CD4-positive, alpha-beta T cell treated with Interferon gamma for 1 hour (primary cell): ENCODE measurements at places on chromosomes 4 and X.

DNA sequence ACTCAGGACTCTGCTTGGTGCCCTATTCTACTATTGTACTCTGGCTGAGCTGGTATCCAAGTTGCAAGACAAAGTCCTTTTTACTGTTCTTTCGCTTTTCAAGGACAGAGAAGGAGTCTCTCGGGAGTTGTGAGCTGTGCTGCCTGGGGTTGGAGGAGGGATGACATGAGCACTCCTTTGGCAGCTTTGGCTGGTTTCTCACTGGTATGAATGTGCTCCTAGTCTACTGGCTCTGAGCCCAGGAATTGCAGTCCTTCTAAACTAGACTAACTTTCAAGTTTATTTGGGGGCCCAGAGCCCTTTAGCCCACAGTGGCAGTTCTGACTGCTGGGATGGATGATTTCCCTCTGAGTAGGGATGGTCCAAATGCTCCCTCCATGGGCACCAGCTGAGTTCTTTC, 997.1 kb downstream of the RAB28 start:
- no peak for DNase-seq

GRCh38 chr4:15003401-15003890, 1.2 kb downstream of the CPEB2 start:
- DNase-seq: no peak

DNA sequence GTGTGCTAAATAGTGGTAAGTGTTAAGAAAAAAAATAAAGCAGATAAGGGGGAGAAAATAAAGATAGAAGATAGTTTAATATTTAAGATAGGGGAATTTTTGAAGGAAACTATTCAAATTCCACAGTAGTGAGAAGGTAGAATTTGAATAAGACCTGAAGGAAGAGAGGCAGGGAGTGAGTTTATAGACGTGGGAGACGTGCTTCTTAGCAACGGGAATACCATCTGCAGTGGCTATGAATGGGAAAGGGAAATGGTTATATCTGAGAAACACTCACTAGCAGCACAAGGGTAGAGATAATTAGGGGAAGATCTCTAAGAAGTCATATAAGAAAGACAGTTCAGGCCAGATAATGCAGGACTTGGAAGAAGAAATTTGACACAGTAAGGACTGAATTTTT, 854.5 kb upstream of the EPHA5 start:
- DNase-seq: no peak

- DNase-seq: no peak
Measured at GRCh38 chrX:10783451-10783995, 163.1 kb upstream of the MID1 start.

- DNase-seq: no peak
Measured at GRCh38 chr4:89137695-89138094, 26.4 kb downstream of the TIGD2 start.

DNA sequence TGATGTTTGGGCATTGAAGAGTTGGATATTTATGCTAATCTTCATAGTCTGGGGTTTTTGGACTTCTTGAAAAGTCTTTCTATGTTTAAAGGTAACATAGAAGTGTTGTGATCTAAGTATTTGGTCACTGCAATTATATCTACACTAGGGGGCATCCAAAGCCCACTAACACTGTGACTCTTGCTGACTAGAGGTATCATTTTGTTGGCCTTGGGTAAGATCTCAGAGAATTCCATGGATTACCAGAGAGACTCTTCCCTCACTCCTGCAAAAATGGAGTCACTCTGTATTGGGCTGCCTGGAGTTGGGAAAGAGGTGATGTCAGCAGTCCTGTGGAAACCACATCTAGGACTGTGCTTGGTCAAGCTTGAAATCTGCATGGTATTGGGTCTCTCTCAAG, 1077.6 kb downstream of the FAM133A start:
- DNase-seq: no peak

- DNase-seq: no peak
Measured at GRCh38 chr4:155966731-155967395, 13.2 kb upstream of the CTSO start.

DNA sequence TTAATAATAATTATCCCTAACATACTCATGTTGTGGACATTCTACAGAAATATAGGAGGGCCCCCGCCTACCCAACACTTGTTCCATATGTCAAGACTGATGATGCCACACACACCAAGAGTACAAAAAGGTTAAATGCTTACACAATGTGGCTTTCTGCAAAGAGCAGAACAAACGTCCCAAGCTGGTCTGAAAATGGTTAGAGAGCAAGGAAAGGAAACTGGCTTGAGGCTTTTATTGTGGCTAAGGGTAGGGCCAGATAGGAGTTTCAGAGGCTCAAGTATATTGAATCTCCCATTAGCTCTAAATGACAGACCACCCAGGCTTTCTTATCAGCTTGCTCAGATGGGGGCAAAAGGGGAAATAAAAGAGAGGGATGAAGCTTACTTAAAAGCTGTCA, 134.1 kb upstream of the C1QTNF7 start:
- DNase-seq: no peak
